ENCODE measurements at places on chromosomes 3 and 15.
A peak's percentile ranks its signal among the peaks of the same experiment; 100 is the strongest.

- no peak for DNase-seq
Observed at GRCh38 chr3:106183762-106184391, 315.1 kb upstream of the CBLB start.

- DNase-seq: no peak
Observed at GRCh38 chr3:144351773-144352365, 380.2 kb downstream of the DIPK2A start.

DNA sequence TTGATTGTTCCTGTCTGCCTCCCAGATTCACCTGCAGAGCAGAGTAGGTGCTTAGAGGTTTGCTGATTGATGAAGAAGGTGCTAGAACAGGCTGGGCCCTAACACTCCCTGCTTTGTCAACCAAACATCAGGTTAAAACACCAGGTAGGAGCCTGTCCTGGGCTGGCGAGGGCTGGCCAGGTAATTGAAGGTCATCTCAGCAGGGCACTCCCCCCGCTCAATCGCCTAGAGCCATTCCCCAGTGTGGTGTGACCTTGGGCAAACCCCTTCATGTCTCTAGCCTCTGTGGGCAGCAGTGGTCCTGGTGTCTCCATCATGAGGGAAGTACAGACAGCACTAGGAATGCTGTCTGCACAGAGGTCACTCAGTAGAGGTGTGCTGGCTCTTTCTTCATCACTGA is 88.3 kb downstream of the KLF15 start:
- DNase-seq: no peak

DNA sequence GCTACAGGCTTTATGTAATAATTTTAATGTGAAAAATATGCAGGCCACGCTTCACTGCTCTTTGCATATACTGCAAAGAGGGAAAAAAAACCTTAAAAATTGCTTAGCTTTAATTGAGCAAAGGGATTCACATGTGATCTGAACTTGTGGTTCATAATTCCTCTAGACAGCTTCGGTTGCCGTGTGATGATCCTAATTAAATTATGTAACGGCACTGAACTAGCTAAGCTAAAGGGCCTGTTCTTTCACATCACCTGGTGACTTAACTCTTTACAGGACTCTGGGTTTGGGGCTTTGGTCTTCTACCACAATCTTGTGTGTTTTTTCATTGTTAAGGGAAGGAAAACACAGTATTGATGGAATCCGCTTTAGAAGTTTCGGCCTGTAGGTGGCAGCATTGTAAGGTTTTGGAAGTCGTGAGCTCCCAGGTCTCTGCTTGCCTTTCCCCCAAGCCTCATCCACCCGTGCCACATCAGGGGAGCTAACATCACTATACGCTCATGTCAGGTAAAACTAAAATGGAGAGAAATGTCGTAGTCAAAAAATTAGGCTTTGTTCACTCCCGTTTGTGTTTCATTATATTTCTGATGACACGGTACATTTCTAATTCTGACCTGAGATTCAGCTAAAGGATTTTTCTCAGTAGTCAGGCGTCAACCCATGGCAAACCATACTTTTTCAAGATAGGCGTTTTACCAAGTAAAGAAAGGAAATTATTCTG is 205.6 kb upstream of the DPH6 start:
- DNase-seq: no peak

- no peak for DNase-seq
Observed at GRCh38 chr3:56792193-56792592, 9.6 kb downstream of the ARHGEF3 start.

DNA sequence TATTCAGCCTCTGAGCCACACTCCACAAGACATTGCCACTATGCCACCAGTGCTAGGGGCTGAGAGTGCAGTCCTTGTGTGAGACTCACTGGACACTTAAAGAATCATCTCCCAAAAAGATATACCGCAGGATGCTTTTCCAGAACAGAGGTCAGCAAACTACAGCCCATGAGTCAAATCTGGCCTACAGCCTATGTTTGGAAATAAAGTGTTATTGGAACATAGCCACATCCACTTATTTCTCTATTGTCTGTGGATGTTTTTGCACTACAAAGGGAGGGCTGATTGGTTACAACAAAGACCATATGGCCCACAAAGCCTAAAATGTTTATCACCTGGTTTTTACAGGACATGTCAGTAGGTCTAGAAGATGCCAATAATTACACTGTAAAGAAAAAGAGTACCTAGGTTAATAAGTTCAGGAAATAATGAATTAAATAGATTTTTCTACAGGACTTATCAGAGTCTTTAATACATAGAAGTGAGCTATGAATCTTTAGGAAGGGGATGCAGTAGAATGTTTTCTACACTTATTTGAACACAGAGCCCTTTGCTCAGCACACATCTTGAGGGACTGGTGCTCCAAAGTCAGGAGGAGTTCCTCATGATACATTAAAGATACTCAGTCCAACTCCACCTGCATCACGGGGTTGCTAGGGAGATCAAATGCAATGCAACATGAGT is 26.3 kb downstream of the SRGAP3 start:
- DNase-seq: no peak

DNA sequence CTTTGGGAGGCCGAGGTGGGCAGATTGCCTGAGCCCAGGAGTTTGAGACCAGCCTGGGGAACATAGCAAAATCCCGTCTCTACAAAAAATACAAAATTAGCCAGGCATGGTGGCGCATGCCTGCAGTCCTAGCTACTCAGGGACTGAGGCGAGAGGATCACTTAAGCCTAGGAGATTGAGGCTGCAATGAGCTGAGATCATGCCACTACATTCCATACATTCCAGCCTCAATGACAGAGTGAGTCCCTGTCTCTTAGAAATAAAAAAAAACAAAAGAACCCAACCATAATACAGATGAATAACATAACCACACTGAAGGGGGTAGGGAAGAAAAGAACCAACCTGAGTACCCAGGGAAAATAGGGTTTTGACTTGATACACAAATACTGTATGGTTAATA is 19.7 kb upstream of the CGNL1 start:
- no peak for DNase-seq

- no peak for DNase-seq
Observed at GRCh38 chr3:12303993-12304392, 15.1 kb downstream of the PPARG start.

- no peak for DNase-seq
Observed at GRCh38 chr3:9828801-9829755, 14.7 kb downstream of the RPUSD3 start.

DNA sequence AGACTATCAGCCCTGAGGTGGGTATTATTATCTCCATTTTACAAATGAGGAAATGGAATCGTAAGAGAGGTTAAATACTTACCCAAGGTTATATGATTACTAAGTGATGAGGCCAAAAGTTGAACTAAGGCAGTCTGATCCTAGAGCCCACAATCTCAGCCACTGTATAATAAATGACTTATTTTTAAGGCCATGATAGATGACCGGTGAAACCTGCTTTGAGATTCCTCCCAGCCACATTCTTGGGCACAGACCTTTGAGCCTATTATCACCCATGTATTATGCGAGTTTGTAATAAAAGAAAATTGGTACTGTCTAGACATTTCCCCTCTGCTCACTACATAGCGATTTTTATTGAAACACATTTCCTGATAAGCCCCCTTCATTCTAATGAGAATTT is 37.4 kb downstream of the POLQ start:
- no peak for DNase-seq

DNA sequence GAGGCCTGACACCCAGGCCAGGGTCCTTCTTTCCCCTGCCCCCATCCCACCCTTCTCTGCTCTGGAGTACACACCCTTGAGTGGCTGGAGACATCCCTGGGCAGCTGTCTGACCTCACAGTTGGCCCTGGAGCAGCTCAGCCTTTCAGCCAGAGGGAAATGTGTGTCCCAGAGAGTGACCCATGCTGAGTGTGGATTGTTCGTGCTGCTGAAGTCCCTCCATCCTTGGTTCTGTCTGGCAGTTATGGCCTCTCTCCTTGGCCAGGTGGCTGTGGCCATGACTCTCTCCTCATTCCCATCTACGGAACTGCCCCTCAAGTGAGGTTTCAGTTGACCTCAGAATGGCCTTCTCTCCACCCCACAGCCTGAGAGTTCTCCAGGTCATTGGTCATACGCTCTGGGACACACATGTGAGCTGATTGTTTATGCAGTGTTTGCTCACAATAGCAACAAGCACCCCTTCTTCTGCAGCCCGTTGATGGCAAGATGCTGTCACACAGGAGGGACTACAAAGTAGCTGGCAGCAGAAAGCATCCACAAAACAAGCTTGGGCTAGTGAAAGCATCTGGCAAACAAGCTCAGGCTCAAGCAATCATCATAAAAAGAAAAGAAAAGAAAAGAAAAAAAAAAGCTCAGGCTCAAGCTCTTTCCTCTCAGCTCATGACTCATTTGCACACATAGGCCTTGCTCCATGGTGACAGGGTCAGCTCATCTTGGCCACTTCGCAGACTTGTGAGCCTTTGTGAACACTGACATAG is 55.3 kb upstream of the ITGA11 start:
- no peak for DNase-seq

- no peak for DNase-seq
Observed at GRCh38 chr3:43559961-43560360, 61.9 kb downstream of the ANO10 start.

DNA sequence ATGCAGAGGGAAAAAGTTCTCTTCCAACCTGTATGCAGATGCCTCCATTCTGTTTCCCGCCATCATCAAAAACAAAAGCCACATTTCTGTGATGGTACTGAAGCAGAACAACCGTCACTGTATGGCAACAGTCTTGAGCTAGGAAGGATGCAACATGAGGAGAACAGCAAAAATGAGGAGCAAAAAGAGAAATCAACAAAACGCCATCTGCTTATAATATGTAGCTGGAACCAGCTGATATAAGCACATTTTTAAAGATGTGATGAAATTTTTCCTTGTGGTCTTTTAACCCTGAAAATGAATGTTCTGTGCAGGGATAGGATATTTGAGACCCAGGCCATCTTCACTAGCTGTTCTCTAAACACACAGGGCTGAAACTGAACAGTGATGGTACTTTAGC is 287.0 kb downstream of the ZIC4 start:
- no peak for DNase-seq

- DNase-seq: no peak
Observed at GRCh38 chr3:24582431-24583403, 88.1 kb upstream of the THRB start.

DNA sequence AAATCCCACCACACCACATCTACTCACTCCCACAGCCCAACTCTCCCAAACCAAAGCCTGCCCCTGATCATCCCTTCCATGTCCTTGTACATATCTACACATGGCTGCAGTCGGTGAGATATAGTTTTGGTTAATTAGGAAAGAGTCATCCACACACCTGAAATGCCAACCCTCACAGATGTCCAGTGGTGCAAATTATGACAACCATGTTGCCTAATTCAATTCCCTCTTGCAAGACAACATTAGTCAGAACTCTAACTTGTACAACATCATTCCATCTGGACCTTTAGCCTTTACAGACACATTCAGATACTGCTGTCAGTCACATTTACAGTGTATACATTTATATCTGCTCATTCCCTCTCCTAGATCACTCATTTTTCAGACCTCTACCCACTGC is 41.2 kb downstream of the TUBGCP4 start:
- DNase-seq: no peak

- DNase-seq: no peak
Observed at GRCh38 chr3:144287001-144287400, 315.4 kb downstream of the DIPK2A start.

DNA sequence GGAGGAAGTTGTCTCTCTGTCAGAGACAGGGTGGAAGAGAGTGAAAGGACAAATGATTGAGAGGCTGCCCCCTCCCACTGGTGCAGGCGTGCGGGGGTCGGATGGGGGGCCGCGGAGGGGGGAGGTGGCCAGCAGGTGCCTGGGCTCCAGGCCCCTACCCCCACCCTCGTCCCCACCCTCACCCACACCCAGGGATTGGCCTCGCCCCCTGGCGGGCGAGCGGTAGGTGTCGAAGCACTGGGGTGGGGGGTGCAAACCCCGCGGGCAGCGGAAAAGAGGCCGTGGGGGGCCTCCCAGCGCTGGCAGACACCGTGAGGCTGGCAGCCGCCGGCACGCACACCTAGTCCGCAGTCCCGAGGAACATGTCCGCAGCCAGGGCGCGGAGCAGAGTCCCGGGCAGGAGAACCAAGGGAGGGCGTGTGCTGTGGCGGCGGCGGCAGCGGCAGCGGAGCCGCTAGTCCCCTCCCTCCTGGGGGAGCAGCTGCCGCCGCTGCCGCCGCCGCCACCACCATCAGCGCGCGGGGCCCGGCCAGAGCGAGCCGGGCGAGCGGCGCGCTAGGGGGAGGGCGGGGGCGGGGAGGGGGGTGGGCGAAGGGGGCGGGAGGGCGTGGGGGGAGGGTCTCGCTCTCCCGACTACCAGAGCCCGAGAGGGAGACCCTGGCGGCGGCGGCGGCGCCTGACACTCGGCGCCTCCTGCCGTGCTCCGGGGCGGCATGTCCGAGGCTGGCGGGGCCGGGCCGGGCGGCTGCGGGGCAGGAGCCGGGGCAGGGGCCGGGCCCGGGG is at the start of gene KAT2B:
Gene KAT2B (plus strand): TSS at position 682 of the 783 bp plus-strand sequence. CDS start 32 bp downstream, at position 714.
- peak; percentile 77 for DNase-seq

DNA sequence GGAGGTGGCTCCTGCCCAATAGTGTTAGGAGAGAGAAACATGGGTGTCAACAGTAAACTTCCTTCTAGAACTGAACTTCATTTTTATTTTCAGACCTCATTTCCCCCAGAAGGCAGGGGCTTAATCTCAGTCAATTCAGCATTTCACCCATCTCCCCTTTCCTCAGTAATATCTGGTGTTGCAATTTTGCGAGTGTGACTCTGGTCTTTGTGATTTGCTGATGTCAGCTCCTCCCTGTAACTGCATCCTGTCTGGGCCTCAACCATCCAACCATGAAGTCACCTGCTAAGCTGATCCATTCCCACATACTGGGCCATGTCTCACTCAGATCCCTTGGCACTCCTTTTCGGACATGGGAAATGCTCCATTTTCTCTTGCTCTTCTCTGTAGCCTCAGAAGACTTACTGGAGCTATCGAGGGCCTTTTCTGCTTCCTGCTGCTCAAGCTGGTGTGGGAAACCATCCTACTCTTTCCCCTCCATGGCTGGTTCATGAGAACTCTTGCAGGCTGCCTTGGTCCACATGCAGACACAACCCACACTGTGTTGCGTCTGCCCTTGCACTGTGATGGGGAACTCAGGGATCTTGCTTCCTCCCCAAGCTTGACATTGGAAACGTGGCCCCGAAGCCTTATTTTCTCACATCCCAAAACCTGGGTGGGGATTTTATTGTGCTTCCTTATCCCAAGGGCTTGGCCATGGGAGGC is 24.6 kb downstream of the CCR4 start:
- DNase-seq: no peak

- no peak for DNase-seq
Observed at GRCh38 chr3:89783341-89783927, 676.0 kb downstream of the EPHA3 start.

- no peak for DNase-seq
Observed at GRCh38 chr15:85773970-85774369, 20.8 kb downstream of the KLHL25 start.

- DNase-seq: no peak
Observed at GRCh38 chr3:76203578-76203977, 418.2 kb upstream of the ZNF717 start.

GRCh38 chr3:166444336-166444735 is 607.1 kb upstream of the BCHE start:
- no peak for DNase-seq

DNA sequence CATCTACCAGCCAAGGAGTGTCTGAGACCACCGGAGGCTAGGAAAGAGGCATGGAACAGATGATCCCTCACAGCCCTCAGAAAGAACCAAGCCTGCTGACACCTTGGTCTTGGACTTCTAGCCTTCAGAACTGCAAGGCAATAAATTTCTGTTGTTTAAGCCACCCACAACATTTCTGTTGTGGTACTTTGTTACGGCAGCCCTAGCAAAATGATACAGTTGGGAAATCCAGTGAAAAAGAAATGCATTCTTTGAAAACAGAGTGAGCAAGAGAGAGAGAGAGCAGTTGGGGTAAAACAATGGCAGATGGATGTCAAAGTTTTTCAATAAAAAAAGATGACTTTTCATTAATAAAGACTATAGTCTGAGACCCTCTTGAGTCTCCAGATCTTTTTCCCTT is 219.4 kb downstream of the NFKBIZ start:
- DNase-seq: no peak

Data from effector CD8-positive, alpha-beta T cell (primary cell).